Common myeloid progenitor, CD34-positive (primary cell): ENCODE measurements at places on chromosomes 1 and 21.

GRCh38 chr21:46041183-46041582, 56.7 kb upstream of the COL6A2 start:
- DNase-seq = no peak

DNA sequence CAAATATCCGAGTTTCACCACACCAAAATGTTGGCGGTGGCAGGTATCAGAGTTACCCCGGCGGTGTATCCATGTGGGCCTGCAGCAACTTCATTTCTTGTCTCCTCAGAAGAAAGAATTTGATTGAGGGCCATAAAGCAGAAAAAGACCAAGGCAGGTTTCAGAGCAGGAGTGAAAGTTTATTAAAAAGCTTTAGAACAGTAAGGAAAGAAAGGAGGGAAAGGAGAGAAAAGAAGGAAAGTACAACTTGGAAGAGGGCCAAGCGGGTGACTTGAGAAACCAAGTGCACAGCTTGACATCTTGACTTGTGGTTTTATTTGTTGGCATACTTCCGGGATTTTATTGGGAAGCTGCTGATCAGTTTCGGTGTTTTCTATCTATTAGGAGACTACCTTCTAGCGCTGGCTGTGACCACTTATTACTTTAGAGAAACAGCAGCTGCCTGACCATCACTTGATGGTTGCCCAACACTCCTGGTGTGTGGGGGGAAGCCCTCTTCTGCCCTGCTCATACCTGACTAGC, 75.5 kb upstream of the RAB3GAP2 start:
- peak; percentile 8 for DNase-seq

DNA sequence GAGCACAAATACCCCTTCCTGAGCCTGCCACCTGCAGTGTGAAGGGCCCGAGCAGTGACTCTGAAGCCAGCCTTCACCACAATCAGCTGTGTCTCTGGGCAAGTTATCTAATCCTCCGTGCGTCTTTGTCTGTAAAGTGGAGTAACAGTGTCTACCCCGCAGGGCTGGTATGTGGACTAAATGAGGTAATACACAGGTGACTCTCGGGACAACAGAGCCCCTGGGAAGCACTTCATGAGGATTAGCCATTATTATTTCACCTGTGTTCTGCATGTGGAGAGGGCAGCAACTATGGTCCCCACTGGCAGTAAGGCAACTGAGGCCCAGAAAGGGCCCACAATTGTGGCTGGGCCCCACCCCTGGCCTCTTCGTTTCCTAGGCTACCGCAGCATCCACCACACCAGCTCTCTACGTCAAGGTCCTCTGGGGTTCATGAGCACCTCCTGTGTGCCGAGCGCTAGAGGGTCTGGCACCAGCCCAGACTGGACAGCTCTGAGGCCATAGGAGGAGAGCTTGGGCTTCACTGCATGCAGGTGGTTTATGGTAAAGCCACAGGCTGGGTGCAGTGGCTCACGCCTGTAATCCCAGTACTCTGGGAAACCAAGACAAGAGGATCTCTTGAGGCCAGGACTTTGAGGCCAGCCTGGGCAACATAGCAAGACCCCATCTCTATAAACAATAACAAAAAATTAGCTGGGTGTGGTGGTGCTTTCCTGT, 41.3 kb upstream of the LRP8 start:
- DNase-seq = no peak

DNA sequence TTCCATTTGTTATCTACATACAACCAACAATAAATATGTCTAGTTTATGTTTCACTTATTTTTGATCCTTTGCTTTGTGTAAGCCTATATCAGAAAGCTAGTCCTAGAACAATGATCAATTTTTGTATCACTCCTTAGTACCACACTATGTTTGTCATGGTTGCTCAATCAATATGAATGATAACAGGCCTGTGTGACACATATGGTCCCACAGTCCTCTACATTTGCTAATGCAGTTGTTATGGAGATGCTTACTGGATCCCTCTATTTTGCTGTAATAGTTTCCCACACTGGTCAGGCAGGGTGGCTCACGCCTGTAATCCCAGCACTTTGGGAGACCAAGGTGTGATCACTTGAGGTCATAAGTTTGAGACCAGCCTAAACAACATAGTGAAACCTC, 59.1 kb downstream of the ERO1B start:
- no peak for DNase-seq

GRCh38 chr1:52368383-52369172, 2.6 kb upstream of the CC2D1B start:
- DNase-seq = peak; percentile 68

GRCh38 chr1:3323021-3323795, 131.3 kb upstream of the ARHGEF16 start:
- no peak for DNase-seq

DNA sequence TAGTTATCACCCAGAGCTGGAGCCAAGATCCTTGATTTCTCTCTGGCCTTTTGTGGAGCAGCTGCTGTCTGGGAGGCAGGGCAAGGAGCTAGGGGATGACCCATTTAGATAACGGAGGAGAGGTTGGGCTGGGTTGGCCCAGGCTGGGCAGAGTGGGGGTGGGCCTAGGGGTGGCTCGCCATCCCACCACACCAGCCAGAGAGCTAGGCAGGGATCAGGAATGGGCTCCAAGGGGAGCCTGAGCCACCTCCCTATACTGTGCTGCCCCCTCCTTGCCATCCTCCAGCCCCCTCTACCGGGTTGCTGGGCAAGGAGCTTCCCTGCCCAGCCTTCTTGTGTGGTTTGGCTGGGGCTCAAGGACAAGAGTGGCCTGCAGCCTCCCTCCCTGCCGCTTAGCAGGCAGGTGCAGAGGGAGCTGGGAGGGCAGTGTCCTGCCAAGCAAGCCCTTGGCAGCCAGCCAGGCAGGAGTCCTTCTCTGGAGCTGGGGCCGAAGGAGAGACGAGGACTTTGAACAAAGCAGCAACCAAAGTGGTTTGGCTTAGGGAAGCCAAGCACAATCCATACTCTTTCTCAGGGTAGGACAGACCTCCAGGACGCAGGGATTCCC, 4.1 kb downstream of the NUAK2 start:
- no peak for DNase-seq

GRCh38 chr1:229430761-229431283, 3.1 kb downstream of the ACTA1 start:
- peak; percentile 51 for DNase-seq

- DNase-seq = no peak
Observed at GRCh38 chr1:41868241-41868998, 50.3 kb downstream of the HIVEP3 start.

DNA sequence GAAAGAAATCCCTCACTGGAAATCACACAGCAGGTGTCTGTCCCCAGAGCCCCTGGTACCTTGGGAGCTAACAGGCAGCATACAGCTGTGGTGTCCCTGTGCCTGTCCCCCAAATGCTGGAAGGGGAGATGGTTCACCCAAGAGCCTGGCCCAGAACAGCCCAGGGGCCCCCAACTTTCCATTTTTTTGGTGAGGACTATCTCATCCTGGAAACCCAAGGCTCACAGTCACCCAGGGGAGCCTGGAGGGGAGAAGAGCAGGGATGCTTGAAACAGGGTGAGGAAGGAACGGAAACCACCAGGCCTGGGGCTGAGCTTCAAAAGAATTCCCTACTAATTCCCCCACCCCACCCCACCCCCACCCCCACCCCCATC, 3.6 kb downstream of the SDC3 start:
- DNase-seq = no peak

- DNase-seq = no peak
Observed at GRCh38 chr21:37237764-37238163, 29.4 kb downstream of the VPS26C start.

DNA sequence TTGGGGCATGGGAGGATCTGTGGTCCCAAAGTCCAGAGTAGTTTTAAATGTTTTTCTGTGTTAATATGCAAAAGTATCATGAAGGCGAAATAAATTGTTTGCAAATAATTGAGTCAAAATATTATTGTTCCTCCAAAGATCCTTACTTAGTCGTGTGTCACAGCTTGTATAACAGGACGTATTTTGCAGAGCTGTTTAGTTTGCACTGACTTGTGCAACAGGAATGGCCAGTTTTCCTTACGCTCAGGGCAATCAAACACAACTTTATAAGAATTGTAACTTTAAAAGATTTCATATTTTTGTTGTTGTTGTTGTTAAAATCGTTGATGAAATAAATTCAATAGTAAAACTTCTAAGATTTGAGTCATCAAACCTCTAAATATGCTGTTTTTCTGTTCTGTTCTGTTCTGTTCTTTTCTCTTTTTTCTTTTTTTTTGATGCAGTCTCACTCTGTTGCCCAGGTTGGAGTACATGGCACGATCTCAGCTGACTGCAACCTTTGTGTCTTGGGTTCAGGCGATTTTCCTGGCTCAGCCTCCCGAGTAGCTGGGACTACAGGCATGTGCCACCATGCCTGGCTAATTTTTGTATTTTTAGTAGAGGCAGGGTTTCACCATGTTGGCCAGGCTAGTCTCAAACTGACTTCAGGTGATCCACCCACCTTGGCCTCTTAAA, 60.6 kb downstream of the UCK2 start:
- DNase-seq = no peak
